ENCODE measurements at places on chromosomes 11 and 22.

DNA sequence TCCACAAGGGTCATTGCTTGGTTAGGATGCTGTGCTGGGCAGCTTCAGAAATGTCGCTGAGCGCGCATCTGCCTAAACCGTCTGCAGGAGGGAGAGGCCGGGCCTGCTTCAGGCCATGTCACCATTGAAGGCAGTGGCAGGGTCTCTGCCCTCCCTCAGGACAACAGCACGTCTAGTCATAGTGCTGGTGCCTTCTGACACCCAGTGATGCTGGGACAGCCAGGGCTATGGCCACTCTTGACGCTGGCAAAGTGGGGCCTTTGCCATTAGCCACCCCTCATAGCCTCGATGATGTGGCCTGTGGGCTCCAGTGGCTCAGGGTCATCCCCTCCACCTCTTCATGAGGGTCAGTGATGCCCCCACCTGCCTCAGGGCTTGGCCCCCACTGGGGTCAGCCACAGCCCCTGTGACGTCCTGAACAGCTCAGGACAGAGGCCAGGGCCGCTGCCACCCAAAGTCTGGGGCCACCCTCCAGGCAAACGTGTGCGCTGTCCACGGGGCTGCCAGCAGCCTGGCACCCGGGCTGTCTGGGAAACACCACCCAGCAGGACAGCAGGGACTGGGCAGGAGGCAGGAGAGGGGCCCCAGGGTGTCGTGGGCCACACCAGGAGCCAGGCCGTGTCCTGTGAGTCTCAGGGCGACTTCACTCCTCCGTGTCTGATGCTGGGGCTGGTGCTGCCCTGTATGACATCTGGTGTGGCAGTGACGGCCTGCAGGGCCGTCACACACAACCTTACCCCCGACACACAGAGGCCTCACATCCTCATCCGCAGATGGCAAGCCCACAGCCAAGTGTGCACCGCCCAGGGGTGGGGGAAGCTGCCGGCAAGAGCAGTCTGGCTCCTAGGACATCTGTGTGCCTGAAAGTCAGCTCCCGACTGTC is 42.5 kb downstream of the CERK start:
- DNase-seq = no peak

DNA sequence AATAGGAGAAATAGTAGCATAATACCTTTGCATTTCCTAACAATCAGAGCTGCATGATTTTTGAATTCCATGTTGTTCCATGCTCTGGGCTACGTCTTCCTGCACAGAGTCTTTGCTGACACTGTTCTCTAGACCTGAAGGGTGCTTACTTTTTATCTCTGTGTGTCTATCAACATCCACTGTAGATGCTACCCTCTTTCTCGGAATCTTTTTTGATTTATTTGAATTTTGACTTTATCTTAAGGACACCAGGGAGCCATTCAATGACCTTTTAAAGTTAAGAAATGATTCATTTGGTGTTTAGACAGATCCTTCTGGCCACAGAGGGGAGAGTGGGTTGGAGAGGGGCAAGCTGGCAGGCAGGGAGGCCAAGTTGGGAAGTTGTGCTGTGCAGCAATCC is 90.1 kb downstream of the LDLRAD3 start:
- no peak for DNase-seq

DNA sequence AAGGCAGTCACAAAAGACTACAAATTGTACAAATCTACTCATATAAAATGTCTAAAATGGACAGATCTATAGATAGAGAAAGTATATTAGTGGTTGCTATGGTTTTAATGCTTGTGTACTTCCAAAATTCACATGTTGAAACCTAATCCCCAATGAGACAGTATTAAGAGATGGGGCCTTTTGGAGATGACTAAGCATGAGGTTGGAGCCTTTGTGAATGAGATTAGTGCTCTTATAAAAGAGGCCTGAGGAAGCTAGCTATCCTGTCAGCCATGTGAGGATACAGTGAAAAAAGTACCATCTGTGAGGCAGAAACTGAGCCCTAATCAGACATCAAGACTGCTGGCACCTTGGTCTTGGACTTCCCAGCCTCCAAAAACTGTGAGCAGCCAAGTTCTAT is 82.6 kb downstream of the CYP2R1 start:
- no peak for DNase-seq

- no peak for DNase-seq
These were observed 25.8 kb downstream of the CERK start for GRCh38 chr22:46712288-46712687.

GRCh38 chr11:2964782-2965181 is 27.3 kb downstream of the NAP1L4 start:
- DNase-seq = no peak

- DNase-seq = no peak
These were observed 68.1 kb downstream of the LRRC32 start for GRCh38 chr11:76602431-76602861.

- DNase-seq = peak; percentile 48
These were observed 116.2 kb downstream of the ETS1 start for GRCh38 chr11:128471138-128471661.
